Astrocyte (in vitro differentiated cells and primary cell): ENCODE measurements at places on chromosomes 6 and 20.

DNA sequence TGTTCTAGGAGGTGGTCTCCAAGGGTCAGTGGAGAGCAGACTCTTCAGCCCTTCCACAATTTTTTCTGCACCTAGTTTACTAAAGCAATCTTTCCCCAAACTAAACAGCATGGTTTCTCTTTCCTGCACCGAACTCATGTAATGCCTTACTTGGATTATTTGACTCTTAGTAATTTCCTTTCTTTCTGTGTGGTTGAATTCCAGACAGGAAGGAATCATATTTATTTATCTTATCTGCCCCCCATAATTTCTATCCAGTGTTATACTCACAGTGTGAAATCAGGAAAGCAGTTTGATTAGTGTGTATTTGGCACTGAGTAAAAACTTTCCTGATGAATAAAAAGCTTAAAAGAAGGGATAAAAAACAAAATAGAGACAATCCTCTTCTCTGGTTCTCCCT is 140.3 kb upstream of the STMND1 start:
- no peaks in the 10 kb centered on the region for H3K36me3 ChIP-seq
- H3K4me3 ChIP-seq, result no peak overlapping the region
- DNase-seq, result peak; percentile 59
- peaks cover 23% of the 10 kb centered on the region for H3K4me1 ChIP-seq

- H3K27ac ChIP-seq, result no peak overlapping the region
- no peak for DNase-seq
- H3K4me1 ChIP-seq, result no peaks in the 10 kb centered on the region
These were observed 235.2 kb downstream of the LY86 start for GRCh38 chr6:6823568-6824224.

GRCh38 chr6:7200598-7201443 is 93.1 kb downstream of the RREB1 start:
- H3K27ac ChIP-seq, result no peak overlapping the region
- H3K4me3 ChIP-seq, result no peak overlapping the region
- H3K36me3 ChIP-seq, result peaks cover 11% of the 10 kb centered on the region

DNA sequence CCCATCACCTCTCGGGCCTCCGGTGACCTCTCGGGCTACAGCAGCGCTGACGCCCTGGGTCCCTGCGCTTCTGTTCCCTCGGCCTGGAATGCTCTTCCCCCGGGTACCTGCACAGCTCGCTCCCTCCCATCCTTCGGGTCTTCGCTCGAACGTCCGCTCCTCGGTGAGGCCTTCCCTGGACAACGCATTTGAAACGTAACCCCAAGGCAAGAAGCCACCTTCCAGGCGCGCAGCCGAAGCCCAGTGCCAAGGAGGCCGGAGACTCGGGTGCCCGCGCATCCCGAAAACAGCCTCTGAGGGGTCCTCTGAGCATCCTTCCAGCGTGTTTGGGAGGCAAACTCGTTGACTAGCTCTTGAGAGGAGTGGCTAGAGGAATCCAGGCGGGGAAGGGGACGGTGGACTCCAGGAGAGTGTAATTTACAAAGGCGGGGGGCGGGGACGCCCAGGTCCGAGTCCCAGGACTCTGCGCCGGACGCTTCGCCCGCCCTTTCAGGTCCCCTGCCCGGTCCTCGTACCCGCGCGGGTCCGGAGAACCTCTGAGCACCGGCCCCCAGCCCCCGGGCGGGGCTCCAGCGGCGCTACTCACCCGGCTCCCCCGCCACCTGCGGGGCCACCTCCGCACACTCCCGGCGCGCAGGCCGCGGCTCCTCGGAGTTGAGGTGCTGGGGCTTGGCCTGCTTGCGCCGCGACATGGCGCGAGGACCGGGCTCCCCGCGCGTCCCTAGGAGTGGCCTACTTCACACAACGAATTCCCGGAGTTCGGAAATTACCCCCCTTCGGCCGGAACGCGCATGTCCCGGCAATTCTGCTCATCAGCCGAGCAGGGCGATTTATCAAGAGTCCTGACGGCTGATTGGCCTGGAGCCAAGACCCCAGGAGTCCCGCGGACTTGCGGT is 86.8 kb downstream of the ZFP64 start:
- H3K36me3 ChIP-seq, result no peaks in the 10 kb centered on the region
- H3K27ac ChIP-seq, result peak overlapping the region; percentile 58
- H3K4me3 ChIP-seq, result peak overlapping the region; percentile 81
- no peaks in the 10 kb centered on the region for H3K27me3 ChIP-seq
- peak; percentile 44 for DNase-seq
- H3K4me1 ChIP-seq, result peaks cover 14% of the 10 kb centered on the region

GRCh38 chr6:4153514-4153985 is 18.2 kb upstream of the ECI2 start:
- H3K4me3 ChIP-seq, result no peak overlapping the region
- no peak for DNase-seq
- no peak overlapping the region for H3K27ac ChIP-seq
- H3K4me1 ChIP-seq, result no peaks in the 10 kb centered on the region
